ENCODE measurements at places on chromosomes 3 and 15.

- no peak for DNase-seq
Measured at GRCh38 chr3:134928819-134929218, 133.8 kb downstream of the EPHB1 start.

DNA sequence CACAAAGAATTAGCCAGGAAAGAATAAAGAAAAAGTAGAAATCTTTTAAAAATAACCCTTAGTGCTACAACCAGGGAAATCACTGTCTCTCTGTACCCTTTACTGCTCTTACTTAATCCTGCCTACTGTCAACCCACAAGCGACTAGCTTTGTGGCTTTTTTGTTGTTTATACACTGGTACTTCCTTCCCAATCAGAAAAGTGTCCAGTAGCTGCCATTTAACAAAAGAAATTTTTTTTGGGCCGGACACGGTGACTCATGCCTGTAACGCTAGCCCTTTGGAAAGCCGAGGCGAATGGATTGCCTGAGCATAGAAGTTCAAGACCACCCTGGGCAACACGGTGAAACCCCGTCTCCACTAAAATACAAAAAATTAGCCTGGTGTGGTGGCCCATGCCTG, 13.8 kb upstream of the FAM219B start:
- no peak for DNase-seq

DNA sequence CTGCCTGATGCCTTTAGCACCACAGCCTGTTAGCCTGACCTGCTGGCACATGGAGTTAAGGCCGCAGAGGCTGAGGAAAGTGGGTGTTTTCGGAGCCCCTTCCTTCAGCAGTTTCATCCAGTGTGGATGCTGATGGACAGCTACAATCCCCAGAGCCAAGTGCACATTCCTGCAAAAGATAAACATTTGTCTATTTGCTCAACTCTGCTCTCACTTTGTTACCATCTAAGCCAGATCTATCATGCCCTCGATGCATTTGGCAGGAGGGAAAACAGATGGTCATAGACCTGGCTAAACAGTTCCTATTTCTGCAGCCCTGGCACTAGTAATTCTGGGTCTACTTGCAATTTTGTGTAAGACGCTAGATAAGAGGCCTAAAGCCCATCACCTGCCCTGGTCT, 312.9 kb upstream of the RASGRP1 start:
- DNase-seq: no peak

DNA sequence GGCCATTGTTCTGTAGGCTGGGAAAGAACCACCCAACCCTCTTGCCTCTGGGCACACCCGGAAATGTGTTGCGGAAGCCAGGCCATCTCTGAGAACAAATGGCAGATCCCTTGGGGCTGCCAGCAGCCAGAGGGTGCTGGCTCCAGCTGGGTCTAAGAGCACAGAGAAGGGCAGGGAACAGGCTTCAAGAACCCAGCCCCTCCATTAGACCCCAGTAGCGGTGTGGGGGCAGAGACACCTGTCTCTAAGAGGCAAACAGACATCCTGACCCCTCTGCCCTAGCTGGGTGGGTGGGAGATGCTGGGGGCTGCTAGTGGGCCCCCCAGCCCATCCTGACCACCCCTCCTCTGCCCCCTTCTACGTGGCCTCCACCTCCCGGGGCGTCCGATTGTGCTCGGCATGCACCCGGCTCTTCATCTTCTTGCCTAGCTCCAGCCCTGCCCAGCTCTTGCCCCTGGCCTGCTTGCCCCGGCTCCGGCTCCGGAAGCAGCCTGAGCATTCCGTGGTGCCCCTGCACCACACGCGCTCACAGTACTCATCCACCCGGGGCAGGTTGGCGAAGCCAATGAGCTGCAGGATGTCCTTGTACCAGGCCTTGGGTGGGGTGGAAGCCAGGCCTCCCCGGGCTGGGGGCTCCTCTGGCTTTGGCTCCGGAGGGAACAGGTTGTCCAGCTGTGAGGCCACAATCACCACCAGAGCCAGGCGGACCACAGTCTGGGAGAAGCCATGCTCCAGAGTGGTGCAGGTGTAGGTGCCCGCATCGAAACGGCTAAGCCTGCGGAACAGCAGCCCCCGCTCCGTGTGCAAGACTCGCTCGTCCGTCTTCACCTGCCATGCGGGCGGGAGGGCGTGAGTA, 9.4 kb downstream of the SEMA3G start:
- no peak for DNase-seq

DNA sequence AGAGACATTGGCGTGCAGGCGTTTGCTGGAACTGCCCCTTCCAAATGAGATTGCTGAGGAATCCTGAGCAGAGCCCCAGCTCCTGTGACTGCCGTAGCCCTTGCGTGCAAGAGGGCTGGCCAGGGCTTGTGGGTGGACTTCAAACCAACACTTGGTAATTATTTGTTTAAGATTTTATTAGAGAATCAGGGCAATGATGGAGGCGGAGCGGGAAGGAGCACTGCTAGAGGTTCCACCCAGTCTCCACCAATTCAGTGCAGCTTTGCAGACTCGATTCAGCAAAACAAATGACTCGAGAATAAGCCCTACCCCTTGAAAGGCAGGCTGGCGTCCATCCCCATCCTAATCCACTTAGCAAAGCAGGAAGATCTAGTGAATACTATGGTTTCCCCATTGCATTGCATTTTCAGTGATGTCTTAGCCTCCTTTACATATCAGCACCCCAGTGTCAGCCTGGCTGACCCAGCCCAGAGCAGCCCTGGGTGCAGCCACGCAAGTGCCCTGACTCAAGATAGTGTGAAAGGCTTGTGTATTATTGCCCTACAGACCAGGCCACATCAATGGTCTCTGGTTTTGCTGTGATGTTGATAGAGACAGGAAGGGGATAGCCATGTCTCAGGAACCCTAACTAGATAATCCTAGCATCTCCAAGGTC, 26.0 kb downstream of the GLDN start:
- DNase-seq: no peak

GRCh38 chr15:74978503-74978902, 16.9 kb upstream of the SCAMP5 start:
- DNase-seq: no peak

DNA sequence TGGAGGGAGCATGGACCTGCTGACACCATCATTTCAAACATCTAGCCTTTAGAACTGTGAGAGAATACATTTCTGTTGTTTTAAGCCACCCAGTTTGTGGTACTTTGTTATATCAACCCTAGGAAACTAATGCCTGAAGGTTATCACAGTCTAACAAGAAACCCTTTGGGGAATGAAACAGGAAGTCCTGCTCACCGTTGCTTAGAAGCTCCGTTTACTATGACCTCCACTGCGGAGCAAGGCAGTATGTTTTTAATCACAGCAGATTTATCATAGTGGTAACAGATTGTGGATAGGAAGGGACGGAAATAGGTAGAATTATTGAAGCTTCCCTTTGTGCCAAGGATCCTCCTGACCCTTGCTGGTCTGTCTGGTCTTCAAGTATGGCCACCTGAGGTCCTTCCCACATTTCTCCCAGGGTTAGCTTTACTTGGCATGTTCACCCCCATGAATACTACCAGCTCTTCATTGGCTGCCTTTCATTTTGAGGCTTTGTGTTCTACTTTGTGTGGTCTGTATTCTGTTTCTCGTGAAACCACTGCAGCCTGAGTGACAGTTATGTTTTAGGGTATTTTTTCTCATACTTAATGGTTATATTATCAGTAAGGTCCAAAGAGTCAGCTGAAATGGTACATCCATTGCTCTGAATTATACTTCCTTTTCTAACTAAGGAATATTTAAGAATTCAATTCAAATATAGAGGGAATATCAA, 201.6 kb downstream of the CHST2 start:
- no peak for DNase-seq

All from H54 (cell line).